Large intestine (tissue), 12 donors: ENCODE measurements at places on chromosomes 12 and 14.

DNA sequence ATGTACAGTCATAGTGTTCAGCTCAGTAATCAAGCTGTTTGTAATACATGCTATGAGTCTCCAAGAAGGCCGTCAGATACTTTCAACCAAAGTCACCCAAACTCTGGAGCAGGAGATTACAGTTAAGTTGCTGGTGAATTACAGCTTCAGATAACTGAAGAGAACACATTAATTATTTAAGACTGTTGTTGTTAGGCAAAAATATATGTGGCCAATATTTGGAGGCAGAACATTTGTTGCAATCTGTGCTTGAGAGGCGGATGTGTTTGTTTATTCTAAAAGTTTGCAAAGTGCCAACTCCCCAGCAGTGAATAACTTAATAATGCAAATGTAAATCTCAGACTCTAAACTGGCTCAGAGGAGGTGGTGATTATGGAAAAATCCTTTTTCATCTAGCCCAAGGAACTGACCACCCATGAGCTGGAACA, 300.7 kb upstream of the TBX3 start:
- DNase-seq, result no peak

- DNase-seq, result no peak
Measured at GRCh38 chr12:124861492-124861891, 2.2 kb downstream of the SCARB1 start.

GRCh38 chr12:104775731-104776231, 182.3 kb downstream of the SLC41A2 start:
- no peak for DNase-seq

- no peak for DNase-seq
Measured at GRCh38 chr14:38197784-38198335, 9.8 kb upstream of the SSTR1 start.

GRCh38 chr12:101570047-101570446, 24.7 kb upstream of the MYBPC1 start:
- DNase-seq, result peak; percentile 21

GRCh38 chr12:92301356-92301755, 155.7 kb upstream of the BTG1 start:
- no peak for DNase-seq

DNA sequence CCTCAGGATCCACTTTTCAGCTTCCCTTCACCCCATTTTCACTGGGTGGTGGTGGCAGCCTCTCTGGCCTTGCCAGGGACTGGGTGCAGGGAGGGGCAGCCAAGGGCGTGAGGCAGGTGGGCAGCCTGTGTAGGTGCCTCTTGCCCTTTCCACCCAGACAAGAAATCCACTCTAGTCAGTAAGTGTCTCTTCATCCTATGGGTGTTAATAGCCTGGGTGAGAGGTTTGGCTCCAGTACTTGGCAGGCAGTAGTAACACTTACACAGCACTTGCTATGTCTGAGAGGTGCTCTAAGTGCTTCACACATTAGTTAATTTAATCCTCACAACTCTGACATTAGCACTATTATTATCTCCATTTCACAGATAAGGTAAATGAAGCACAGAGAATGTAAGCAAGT, 171.9 kb downstream of the EMP1 start:
- no peak for DNase-seq

GRCh38 chr12:104909761-104910160, 48.3 kb downstream of the SLC41A2 start:
- no peak for DNase-seq

- no peak for DNase-seq
Measured at GRCh38 chr12:105235281-105235731, 668 bp downstream of the APPL2 start.

GRCh38 chr12:69872804-69873203, 47.8 kb downstream of the MYRFL start:
- no peak for DNase-seq

DNA sequence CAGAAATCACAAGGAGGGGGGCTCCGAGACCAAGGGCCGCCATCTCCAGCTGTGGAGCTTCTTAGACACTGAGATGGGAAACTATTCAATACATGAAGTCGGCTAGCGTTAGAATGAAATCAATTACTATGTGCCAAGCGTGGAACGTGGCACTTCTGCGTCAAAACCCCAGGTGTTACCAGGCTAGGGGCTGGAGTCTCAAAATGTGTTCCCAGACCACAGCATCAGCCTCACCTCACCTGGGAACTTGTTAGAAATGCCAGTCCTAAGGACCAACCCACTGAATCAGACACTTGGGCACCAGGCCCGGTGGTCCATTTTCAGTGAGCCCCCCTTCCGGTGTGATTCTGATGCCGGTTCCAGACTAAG, 5.0 kb upstream of the SETD1B start:
- no peak for DNase-seq

GRCh38 chr12:21456291-21456780, 18.9 kb downstream of the PYROXD1 start:
- no peak for DNase-seq

DNA sequence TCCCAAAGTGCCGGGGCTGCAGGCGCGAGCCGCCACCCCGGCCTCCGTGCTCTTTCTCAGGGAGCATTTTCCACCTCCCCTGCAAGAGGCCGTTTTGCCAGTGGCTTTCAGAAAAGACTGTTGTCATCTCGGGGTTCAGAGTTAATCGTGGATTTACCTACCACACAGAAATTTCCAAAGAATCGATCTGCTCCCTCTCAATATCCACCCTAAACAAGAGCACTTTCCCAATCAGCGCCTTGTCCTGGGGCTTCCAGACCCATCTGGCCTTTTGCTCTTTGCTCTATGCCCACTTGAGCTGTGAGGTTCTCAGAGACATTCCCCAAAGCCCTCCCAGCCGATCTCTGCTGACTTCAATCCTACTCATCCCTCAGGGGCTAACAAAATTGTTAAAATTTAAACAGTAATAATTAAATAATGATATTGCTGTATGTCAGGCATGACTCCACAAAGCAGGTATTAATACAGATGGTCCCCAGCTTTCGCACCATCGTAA, 86.6 kb downstream of the NINJ2 start:
- DNase-seq, result no peak

GRCh38 chr14:97414718-97415098, 617.5 kb downstream of the VRK1 start:
- no peak for DNase-seq

GRCh38 chr14:82951171-82951570, 1417.5 kb upstream of the SEL1L start:
- DNase-seq, result no peak

DNA sequence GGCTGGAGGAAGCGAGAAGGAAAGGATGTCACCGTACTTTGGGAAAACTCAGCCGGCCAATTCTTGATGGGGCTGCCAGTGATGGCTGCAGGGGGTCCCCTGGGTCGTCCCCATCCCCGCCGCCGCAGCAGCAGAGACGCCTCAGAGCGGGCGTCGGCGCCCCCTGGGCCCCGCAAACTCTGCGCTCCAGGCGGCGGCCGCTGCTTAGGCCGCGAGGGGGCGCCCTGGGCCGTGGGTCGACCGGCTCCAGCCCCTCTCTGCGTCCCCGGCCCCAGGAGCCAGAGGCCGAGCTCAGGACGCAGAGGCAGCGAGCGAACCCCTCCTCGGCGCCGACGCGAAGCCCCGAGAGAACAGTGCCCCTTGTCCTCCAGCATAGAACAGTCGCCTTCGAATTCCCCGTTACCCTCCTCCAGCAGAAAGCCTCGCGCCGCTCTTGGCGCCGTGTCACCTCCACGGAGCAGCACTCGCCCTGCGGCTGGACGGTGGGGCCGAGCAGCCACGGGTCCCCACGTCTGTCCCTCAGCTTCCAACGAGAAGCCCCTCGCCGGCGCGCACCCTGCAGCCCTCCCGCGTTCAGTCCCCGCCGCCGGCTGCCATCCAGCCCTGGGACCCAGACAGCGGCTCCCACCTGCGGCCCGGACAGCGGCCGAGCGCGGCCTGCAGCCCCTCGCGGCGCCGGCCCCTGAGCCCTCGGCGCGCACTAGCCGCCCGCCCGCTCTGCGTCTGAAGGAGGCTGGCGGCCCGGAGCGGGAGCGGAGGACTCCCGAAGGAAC, 106.6 kb downstream of the PRICKLE1 start:
- DNase-seq, result peak; percentile 76

DNA sequence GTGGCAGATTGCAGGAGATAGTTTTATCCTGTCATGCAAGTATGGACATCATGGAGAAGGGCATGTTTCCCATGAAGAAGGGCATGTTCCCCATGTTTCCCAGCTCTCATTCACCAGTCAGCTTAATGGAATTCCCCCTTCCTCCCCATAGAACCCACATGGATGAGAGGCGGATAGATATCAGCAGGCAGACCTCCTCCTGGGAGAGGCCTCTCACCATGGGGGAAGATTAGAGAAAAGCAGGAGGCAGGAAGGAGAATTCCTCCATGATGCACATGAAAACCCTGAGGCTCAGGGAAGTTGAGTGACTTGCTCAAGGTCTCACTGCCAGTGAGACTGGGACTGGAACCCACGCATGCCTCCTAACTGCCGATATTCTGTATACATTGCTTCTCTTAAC, 92.9 kb upstream of the FOXN3 start:
- DNase-seq, result no peak

DNA sequence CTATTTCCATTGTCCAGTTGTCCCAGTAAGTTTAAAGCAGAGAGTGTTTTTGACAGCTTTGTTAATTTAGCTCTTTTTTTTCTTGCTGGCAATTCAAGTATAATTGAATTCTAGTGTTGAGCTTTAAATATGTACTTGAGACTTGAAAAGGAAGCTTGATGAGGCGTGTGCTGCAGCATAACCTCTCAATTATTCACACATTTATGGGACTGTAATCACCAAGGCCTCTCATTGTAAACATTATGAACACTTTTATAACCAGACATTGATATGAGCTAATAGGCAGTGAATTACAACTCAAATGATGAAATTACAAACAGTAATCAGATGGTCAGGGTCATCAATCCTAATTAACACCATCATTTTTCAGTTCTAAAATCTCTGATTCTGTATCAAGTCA, 378.0 kb upstream of the DDHD1 start:
- no peak for DNase-seq

GRCh38 chr14:24196071-24197055, 1.1 kb upstream of the TM9SF1 start:
- DNase-seq, result peak; percentile 74

GRCh38 chr14:71262441-71262840, 355.2 kb downstream of the PCNX1 start:
- DNase-seq, result no peak

DNA sequence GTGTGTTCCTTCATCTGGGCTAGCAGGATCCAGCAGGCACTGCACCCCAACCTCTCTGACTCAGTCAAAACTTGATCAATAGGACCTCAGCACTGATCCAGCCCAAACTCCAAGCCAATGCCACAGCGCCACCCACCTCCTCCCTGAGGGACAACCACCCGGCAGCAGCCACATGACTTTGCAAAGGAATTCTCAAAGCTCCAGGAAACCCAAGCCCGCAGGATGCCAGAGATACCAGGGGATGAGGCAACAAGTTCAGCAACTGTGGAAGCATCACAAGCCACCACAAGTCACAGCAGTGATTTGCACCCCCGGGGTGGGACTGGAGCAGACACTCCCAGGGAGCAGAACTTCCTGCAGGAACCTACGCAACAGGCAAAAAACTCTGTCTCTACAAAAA, 37.3 kb downstream of the ACTN1 start:
- no peak for DNase-seq

GRCh38 chr12:127253797-127254327, 1013.1 kb upstream of the TMEM132C start:
- DNase-seq, result no peak
